ENCODE measurements at places on chromosomes 2 and 18. TPM values are rescaled to one million over a fixed set of nuclear protein-coding genes. Genes with fewer than 3 reads are reported as not detected.

STAT1 gene
- 64.7 TPM for total RNA-seq

GREB1L gene
- 4.0 TPM for total RNA-seq

TLX2 gene
- total RNA-seq, result 1.7 TPM

ADI1 gene
- 70.9 TPM for total RNA-seq

HTR2B gene
- total RNA-seq, result not detected
